ENCODE measurements at places on chromosomes 4 and X.

DNA sequence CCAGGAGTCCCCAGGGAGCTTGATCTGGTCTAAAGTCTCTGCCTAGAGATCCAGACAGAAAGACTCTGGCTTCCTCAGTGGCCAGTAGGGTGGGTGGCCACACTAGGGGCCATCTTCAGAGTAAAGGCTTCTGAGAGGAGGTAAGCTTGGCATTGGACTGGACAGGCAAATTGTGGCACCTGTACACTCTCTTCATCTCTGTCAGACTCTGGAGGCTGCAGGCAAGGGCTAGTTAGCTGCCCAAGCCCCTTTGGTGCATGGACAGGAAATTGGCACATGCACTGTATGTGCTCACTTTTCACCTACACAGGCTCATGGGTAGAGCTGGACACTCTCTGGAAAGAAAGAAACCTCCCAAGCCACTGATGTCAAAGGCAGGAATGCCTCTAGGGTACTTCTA lies 142.8 kb downstream of the PJA1 start:
- no peak for DNase-seq

DNA sequence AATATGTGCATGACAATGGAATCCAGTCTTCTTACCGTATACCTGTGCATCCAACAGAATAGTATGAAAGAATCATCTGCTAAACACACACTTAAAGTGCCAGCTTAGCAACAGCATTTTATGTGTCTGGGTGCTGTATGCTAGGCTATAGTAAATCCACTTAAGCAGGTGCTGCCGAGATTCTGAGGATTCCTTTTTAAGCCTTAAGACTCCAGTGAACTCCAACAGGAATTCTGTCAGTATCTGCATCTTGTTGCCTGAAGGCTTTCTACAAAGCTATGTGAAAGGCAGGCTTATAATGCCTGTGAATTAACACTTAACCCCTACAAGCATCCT lies 1076.4 kb upstream of the PABPC4L start:
- no peak for DNase-seq

DNA sequence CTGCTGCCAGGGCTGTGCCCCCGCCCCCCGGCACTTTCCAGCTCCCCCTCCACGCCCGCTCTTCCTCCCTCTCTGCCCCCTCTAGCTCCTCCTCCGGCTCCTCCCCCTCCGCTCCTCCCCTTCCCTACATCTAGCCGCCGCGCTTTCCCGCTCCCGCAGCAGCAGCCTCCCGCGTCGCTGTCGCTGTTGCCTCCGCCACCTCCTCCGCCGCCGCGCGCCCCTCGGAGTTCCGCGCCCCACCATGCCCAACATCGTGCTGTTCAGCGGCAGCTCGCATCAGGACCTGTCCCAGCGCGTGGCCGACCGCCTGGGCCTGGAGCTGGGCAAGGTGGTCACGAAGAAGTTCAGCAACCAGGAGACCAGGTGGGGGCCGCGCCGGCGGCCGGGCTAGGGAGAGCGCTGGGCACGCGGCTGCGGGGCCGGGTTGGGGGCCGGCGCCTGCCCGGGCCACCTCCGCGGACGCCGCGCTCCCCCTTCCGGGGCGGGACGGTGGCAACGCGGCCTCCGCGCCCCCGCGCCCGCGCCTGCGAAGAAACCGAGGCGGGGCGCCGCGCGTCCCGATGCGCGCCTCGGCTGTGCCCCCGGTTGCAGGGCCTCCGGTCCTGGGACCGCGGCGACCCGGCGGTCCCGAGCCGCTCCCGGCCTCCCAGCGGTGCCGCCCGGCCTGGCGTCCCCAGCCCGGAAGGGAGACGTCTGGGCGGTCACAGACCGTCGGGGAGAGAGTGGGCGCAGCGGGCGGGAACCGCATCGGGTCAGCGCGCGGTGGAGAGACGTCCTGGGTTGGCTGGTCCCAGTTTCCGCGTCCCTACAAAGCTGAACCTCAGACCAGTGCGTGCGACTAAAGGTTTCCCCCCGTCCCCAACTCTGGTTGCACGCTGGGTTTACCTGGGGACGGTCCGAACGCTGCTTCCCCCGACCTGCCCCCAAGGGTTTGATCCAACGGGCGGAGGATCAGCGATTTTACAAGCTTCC lies at the start of gene PRPS2:
TSS of gene PRPS2 (plus strand) at position 156 of the 972 bp plus-strand sequence. CDS start at position 242, 86 bp downstream.
- DNase-seq, result peak; percentile 12

DNA sequence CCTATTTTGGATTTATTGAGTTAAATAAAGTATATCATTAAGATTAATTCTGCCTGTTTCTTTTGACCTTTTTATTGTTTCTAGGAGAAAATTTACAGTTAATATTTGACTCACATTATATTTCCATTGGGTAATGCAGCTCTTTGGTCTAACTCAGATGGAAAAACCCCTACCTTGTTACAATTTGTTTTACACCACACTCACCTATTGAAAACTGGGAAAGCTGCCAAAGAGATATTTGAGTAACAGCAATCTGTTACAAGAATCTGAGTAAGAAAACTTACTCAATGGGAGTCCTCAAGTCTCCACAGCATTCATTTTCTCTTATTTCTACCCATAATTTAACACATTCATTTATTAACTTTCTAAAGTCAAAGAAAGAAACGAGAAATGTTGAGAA lies 108.0 kb upstream of the TLL1 start:
- no peak for DNase-seq

DNA sequence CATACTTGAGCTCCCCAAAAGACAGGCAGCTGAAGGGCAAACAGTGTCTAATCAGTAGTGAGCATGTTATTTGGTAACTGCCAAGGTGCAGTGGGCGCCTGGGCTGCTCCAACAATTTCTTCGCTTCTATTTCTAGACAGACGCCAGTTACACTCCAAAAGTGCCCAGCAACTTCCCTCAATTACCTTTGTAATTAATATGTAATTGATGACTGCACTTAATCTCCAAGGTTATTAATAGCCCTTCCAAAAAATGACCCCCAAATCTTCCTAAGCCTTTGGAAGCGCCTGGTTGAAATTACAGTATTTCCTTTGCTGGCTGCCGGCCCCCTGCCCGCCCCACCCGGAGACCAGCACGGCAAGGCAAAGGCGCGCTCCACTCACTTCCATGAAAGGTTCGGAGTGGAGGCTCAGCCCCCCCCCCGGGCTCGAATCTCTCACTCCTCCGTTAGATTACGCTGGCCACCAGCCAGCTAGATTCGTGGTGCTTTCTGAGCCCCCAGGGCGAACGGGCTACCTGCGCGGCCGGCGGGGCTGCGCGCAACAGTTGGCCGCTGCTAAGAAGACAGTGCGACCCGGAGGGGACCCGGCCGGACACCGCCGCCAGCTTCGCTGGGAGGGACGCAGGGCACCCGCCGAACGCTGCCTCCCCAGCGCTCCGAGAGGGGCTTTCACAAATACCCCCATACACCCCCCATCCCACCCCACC lies 1.9 kb downstream of the GPC4 start:
- DNase-seq, result no peak

DNA sequence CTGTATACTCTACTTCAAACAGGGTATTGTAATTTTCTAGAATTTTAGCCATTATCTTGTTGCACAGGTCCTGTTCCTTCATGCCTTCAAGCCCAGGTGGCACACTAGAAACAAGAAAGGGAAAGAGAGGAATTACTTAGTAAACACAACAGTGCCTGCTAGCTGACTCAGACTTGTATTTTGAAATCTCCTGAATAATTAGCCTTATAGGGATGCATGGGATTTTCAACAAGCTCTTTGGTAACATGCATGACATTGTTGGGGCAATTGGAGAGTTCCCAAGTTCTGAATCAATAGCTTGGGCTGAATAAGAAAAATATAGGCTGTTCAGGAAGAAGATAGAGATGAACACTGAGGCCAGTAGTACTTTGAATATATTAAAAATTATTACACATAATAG lies 118.8 kb downstream of the FAM13A start:
- no peak for DNase-seq

DNA sequence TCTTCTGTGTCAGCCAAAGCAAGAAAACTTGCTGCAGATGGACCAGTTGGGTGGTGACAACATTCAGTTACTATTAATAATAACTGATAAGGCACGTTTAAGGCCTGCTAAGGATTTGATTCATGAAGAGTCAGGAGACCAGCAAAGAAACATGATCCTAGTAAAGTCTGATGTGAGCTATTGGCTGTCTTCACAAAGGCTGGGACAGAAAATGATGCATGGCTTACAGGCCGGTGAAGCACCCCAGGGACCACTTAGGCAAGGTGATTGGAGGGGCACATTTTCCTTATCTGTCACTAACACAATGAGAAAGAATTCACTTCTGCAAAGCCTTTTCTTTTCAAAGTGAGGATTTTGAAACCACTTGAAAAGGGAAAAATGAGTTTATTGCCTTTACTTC lies 65.4 kb upstream of the TRPC3 start:
- no peak for DNase-seq

DNA sequence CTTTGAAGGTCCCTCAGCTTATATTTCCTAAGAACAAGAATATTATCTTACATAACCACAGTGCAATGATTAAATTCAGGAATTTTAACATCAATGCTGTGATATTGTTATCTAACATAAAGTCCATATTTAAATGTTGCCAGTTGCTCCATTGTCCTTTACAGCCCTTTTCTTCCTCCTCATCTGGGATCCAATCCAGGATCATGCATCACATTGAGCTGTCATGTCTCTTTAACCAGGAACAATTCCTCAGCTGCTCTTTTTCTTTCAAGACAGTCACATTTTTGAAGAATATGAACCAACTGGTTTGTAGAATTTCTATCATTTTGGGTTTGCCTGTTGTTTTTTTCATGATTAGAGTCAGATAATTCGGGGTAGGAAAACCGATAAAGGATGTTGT lies 12.0 kb downstream of the TMSB4X start:
- DNase-seq, result no peak

- no peak for DNase-seq
These were observed 30.5 kb downstream of the NELFA start for GRCh38 chr4:1978226-1978625.

DNA sequence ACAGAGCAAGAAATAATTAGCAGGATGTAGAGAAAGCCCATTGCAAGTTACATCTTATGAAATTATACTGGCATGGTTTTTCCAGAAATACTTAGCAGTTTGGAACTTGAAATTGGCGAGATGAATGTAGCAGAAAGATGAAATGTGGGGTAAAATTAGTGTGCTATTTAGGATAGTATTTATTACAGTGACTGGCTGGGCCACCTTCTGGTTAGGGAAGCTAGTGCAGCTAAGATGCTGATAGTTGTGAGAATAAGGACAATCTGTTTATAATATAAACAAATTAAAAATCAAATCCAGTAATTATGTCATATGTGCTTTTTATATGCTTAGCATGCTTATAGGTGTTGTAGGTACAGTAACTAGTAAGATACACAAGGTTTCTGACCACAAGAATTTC lies 74.8 kb downstream of the IL15 start:
- DNase-seq, result no peak

DNA sequence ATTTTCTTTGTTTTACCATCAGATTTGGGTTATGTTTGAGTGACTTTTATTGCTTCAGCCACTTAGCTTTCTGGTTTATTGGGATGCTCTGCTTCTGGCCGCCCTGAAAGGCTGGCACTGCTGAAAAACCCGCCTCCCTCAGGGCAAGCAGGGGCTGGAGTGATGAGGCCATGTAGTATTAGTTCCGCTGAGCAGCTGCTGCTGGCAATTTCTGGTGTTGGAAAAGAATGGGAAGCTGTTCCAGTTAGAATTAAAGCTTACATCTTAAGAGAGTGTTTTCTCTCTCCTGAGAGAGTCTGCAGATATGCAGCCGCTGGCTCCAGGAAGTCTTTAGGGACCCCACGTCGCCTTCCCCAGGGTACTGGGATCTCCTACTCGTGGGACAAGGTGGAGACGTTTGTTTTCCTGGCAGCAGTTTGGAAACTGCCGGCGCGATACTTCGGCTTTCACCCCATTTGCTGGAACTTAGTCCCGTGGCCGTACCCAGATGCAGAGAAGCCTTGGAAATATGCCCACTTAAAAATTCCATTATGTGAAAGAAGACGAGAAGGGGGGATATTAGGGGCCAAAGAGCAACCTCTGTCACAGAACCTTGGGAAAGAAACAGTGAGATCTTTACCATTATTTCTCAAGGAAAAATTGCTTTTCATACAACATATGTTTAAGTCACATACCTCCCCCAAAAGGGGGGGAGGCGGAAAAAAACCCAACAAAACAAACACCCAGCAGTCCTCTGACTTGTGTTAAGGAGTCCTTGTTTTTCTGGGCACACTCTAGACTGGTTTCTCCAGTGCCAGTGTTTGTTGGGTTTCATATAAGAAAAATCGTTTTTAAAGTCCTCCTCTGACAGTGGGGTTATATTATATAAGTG lies 72.6 kb downstream of the TMEM131L start:
- DNase-seq, result no peak

- no peak for DNase-seq
These were observed 42.2 kb upstream of the HMGB3 start for GRCh38 chrX:150940844-150941495.

DNA sequence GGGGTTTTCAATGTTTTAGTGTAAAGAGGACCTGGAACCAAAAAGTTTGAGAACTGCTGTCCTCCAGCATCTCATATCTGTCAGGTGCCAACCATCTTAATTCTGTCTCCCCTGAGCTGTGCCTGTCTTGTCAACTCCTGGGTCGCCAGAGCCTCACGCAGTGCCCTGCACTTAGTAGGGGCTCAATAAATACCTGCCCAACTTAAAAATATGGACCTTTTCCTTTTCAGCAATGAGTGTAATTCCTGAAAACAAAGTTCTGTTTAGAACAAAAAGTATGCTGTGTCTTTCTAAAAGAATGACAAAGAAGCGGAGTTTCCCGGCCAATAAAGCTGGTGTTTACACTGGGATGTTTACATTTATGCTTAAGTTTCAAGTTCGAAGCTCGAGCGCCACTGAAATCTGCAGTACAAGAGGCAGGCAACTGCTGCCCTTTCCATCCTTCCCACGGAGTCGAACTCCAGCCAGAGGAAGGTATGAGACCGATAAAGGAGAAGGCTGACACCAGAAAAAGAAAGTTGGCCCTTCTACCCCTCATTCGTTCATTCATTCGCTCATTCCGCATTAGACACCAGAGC lies 1.1 kb upstream of the HTATSF1 start:
- DNase-seq, result no peak

DNA sequence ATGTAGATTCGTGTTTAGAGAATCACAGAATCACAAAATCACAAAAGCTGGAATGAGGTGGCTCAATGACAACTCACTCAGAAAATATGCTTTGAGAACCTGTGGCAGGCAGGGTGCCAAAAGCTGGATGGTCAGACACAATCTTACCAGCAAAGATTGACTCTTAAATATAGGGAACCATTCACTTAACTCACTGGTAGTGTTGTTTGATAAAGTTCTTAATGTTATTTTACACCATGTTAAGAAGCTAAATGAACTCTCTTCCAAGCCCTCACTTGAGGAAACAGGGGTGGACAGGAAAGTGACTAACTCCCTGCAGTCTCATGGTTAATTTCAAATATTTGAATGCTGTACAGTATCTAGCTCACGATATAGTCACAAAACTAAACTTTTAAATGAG lies 5.7 kb upstream of the SCOC start:
- DNase-seq, result no peak

Measured in SHP77 (cell line).